ENCODE measurements at places on chromosomes 1 and 21.

DNA sequence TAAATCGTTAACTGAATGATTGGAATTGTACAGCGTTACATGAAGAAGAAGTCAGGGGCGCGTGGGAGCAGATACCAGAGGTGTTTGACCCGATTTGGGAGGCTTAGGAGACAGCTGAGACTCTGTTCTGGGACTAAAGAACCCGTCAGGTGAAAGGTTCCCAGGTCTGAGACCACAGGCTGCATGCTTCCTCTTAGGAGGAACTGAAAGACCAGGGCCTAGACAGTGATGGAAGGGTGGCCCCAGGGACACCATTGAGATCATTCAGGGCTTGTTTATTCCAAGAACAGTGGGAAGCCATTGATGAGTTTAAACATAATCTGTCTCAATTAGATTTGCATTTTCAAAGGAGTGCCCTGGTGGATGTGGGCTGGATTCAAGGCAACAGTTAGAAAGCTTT, 904 bp downstream of the KLF17 start:
- DNase-seq: no peak

DNA sequence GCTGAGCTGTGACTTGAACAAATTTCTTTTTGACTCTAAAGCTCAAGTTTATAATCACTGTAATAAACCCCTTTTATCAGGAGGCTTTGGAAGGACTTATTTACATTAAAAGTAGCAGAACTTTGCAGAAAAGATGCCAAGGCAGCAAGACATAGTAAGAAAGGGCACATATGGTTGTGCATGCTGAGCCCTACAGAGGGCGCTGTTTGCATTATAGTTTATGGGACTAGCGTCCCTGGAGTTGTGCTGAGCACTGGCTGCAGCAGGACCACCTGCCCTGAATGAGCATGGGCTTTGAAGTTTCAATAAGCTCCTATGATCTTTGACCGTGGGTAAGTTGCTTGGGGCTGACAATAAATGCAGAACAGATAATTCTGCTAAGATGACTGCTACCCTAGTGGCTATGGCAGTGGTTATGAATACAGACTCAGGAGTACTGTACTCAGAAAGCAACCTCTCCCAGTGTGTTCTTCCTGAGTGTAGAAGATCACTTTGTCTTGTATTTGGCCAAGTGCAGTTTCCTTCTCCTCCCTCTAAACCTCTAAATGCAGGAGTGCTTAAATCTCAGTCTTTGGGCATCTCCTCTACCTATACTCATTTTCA, 45.4 kb upstream of the USP1 start:
- DNase-seq: peak; percentile 4

- no peak for DNase-seq
Measured at GRCh38 chr1:200550367-200550766, 70.2 kb downstream of the KIF14 start.

DNA sequence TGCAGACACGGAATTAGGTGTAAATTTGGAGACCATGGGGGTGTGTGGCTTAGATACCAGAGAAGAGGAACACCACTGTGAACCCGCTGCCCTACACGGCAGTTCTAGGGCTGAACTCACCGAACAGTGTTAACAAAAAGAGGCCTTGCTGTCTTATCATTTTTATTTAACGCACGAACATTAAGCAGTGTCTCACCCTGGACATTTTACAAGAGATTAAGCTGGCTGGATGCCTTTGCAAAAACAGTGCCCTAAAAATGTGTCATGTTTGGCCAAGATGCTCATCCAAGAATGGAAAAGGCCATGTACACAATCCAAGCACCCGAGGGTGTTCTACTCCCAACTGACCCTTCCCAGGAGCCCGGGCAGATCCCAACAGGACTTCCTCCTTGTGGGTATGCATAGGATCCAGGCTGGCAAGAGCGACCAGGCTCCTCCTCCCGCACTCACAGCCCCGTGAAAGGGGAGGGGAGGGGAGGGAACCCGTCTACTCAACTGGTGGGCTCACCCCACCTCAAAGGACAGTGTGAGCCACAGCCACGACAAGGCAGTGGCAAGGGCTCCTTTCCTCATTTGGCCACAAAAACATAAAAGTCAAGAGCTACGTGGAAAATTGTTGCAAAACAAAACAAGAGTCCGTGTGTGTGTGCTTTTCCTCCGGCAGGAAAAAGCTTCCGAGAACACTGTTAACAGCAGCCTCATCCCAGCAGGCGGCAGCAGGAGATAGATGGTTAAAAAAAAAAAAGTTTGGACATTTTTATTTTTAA, 20.3 kb downstream of the C2CD2 start:
- no peak for DNase-seq

DNA sequence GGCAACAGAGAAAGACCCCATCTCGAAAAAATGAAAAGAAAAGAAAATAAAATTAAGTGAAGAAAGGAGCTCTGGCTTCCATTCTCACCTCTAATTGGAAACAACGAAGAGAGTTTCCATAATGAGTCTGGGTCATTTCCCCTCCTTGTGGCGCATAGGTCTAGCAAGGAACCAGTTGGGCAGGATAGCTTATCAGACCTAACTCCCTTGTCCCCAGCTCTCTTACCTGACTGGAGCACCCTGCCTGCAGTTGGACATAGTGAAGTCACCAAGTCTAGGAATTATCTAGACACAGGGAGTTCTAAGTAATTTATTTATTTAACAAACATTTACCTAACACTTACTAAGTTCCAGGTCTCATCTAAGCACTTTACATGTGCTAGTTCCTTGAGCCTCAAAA, 63.0 kb upstream of the RAB4A start:
- no peak for DNase-seq

DNA sequence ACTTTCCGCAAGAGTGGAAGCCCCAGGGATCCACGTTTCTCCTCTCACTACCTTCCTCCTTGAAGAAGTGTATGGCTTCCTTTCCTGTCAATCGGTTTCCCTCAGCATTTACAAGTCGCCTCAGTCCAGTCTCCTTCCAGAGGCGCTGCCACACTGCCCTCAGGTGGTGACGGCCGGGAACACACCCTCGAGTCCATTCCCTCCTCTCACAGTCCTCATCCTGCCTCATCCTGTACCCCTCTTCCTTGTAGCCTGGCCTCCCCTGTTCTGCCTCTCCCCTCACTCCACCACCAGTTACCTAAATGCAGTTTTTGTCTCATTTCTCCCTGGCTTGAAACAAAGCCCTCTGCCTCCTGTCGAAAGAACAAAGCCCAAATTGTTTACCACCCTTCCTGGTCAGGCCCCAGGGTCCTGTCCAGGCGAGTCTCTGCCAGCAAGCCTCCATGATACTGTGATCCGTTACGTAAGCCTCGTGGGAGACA, 23.2 kb upstream of the LSM10 start:
- peak; percentile 85 for DNase-seq

DNA sequence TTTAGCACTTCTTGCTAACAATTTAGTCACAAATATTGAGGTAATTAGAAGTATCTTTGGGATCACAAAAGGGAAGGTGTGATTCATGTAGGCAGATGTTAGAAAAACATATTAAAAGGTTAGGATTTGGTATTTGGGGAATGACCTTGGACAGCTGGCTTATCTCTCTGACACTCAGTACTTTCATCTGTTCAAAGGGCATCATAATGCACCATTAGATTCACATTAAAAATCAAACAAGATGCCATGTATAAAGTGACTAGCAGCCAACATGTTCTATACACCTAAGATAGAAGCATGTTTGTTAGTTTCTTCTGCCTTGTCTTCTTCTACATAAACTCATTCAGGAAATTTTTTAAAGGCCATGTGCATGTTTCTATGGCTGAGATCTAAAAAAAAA, 56.5 kb upstream of the ESRRG start:
- DNase-seq: no peak

DNA sequence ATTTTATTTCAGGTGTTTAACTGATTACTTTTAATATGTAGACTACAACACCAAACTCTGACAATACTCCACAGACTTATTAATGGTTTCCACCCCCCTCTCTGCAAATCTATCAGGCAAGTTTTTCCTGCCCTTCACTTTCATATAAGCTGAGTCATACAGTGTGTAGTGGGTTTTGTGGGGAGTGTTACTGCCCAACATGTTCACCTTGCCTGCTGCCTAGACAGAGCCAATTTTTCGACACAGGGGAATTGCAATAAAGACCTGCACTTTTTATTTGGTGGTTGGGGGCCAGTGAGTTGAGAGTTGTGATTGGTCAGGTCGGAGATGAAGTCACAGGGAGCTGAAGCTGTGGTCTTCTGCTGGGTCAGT, 119.7 kb downstream of the PPIAL4G start:
- DNase-seq: no peak

GRCh38 chr1:117655220-117655577, 49.4 kb downstream of the TENT5C start:
- DNase-seq: no peak

- no peak for DNase-seq
Measured at GRCh38 chr1:68234094-68234493, 1.8 kb upstream of the WLS start.

DNA sequence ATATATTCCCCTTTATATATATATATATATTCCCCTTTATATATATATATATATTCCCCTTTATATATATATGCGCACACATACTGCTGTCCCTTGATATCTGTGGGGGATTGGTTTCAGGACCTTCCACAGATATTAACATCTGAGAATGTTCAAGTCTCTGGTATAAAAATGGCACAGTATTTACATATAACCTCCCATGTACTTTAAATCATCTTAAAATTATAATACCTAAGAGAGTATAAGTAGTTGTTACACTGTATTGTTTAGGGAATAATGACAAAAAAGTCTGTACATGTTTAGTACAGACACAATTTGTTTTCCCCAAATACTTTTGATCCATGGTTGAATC, 45.8 kb downstream of the NR5A2 start:
- no peak for DNase-seq

DNA sequence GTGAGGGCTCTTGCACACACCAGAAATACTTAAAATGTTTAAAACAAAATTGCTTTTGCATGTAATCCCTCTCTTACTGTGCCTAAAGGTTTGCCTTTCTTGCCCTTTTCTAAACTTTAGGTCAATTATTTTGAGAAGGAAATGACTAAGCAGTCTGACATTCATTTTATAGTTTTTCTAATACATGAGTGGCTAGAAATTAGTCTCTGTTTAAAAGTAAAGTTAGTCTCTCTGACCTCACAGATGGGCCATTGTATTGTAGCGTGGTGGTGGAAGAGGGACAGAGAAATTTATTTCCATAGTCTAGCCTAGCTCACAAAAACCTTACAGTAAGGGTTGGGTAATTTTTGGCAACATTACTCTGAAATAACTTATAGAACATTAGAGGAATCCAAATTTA, 3.6 kb upstream of the COL11A1 start:
- no peak for DNase-seq

GRCh38 chr1:47482786-47483185, 44.9 kb downstream of the FOXD2 start:
- DNase-seq: no peak

All from stimulated activated CD4-positive, alpha-beta T cell treated with anti-CD3 and anti-CD28 coated beads, Interleukin-4, amount 100 ng/mL, for 48 hours (primary cell).